Daoy (cell line): ENCODE measurements at places on chromosomes 11 and 22. TPM values are rescaled to one million over a fixed set of nuclear protein-coding genes. Genes with fewer than 3 reads are reported as not detected.

DNA sequence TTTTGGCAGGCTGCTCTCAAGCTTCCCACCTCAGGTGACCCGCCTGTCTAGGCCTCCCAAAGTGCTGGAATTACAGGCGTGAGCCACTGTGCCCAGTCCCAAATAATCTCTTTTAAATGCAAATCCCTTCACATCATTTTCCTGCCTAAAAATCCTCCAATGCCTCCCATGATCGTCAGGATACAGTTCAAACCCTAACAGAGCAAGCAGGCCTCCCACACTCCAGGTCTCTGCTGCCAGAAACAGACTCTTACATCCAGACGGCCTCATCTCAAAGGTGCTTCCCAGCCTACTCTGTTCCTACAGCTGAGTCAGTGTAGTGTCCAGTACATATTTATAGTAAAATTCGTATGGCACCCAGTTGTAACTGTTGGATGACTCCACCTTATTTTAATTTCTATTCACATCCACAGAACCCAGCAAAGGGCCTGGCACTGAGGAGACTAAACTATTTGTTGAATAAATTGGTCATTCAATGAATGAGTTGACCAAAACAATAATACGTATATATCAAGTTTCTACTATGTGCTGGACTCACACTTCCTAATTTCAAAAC is 8.2 kb downstream of the SIRT3 start:
- DNase-seq = no peak

- DNase-seq = no peak
Measured at GRCh38 chr11:698493-699115, 3.0 kb downstream of the TMEM80 start.

DNA sequence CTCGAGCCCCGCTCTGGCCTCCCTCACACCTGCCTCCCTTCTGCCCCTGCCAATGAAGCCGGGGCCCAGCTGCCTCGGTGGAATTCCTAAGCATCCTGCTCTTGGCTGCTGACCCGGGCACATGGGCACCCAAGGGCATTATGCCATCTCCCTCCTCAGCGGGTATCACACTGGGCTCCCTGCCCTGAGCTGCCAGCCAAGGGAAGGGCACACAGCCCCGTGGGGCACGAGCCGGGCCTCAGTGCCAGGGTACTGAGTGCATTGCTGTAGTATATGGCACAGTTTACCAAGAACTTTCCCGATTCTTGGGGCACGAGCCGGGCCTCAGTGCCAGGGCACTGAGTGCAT is 43.8 kb upstream of the JAM3 start:
- no peak for DNase-seq

DNA sequence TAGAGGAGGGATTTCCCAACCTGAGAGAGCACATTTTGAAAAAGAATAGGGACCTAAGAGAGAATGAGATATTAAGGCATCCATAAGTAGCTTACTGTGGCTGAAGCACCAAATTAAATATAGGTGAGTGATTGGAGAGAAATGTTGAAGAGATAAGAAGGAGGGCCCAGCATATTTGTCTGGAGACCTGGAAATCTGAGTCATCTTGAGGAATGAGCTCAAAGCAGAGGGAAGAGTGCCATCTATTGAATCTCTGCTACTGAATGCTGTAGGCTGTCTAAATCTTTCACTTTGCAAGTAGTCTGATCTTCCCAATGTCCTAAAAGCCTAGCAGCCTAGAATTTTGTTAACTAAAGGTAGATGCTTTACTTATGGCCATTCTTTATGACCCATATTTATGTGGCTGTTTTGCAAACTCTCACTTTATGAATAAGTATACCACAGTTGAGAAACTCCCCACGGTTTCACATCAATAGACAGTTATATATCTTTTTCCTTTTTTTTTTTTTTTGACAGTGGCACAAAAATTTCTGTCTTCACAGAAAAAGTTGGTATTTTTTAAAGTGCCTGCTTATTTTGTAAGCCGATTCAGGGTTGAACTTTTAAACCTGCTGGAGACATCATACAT is 2093.5 kb downstream of the LRRC4C start:
- DNase-seq = peak; percentile 48

DNA sequence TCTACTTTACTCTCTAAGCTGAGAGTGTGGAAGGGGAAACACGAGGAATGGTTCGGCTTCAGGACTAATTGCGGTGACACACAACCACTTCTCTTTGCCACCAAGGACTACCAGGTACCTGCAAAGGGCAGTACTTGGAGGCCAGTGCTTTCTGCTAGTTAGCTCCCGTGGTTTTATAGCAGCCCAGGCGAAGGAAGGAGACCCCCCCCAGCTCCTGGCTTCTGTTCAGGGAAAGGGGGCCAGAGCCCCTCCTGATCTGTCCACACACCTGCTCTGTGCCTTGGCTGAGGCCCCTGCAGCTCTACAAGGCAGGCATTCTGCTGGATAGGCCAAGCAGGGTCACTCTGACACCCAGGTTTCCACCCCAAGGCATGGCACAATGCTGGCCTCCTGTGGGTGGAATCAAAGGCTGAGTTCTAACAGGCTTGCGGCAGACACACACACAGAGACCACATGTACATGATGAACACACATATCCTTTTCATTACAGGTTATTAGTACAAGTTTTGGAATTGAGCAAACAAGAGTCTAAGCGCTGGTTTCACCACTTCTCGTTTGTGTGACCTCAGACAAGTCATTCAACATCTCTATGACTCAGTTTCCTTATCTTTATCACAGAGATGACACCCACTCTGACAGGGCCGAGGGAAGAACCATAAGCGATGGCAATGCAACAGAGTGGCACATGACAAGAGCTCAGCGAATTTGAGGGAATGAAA is 7.5 kb downstream of the SERPIND1 start:
- no peak for DNase-seq

- DNase-seq = no peak
Measured at GRCh38 chr22:49258107-49259010, 569.3 kb downstream of the BRD1 start.

GRCh38 chr22:28883657-28883916 is 215 bp downstream of the ZNRF3 start:
- DNase-seq = no peak

DNA sequence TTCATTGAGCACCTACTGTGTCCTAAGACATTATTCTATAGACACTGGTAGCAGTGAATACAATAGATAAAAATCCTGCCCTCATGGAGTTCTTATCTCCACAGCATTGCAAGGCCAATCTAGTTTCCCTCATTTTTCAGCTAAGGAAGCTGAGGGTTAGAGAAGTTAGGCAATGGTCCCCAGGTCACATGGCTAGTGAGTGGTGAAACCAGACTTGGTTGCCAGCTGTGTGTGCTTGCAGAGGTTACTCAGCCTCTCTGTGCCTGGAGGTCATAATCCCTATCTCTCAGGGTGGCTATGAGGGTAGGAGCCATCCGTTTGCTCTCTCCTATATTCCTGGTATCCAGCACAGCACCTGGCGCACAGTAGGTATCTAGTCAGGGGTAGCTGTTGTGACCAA is 147.7 kb upstream of the SEZ6L start:
- no peak for DNase-seq

GRCh38 chr11:66851239-66851596 is 5.6 kb upstream of the LRFN4 start:
- no peak for DNase-seq

DNA sequence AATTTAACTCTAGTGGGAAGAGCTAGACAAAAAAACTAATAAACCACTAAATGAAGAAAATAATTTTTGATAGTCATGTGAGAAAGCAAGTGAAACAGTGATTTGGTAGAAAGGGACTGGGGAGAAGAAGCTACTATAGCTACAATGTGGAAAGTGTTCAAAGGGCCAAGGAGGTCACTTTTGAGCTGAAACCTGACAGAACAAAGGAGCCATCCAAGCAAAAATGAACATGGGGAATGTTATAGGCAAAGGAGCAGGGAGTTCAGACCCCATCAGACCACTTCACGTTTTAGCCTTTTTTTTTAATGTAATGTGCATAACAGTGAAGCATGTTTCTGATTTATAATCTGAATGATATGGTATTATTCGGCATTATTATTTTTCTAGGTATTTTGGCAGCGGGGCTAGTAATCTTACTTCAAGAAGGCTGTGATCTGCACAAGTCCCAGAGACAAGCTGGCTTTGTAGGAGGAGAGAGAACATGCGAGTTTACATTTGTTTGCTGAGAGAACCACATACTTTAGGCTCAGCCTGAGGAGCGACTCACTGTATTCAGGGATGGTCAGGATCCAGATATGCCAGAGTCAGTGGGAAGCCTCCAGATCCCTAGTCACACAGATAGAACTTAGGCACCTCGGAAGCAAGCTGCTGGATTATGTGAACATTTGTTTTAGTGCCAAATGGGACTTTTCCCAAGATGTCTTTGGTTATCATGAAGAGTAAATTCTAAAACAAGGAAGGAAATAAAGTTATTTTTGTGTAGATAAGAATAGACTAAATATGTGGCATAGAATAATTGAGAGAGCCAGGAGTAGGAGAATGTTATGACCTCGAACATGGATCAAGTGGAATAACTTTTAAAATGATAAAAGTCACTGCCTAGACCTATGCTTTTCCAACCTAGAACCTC is 118.6 kb downstream of the TRIM44 start:
- peak; percentile 13 for DNase-seq

DNA sequence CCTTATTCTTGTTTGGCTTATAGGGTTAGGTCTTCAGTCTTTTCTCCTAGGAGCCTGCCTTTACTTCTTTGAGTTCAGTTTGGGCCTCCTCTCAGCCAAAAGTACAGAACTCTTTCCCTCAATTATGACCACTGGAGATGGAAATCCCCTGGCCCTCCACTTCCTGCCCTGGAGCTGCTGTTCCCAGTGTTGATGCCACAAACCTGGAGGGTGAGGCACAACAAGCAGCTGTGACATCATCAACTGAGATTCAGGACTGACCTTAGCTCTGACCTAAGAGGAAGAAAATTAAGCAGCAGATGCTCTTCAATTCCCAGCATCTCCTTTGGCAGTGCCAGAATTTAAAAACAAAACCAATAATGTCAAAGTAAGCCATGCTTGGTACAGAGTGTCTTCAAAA is 3.0 kb downstream of the ABTB2 start:
- peak; percentile 74 for DNase-seq

DNA sequence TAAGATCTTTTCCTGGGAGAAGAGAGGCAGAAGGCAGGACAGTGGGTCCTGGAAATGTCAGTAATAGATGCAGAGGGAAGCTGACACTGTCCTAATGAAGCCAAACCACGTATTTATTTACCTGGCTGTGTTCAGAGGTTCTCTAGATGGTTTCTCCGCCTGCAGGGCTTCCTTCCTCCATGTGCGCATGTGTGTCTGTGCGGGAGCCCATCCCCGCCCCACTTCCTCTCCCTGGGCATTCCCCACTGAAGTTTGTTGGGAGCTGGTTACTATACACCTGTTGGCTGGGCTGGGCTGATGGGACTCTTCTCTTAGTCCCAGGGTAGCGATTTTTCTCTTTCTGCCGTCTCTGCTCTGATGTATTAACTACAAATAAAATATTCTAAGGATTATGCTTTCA is 204.9 kb upstream of the TBCEL start:
- peak; percentile 24 for DNase-seq

DNA sequence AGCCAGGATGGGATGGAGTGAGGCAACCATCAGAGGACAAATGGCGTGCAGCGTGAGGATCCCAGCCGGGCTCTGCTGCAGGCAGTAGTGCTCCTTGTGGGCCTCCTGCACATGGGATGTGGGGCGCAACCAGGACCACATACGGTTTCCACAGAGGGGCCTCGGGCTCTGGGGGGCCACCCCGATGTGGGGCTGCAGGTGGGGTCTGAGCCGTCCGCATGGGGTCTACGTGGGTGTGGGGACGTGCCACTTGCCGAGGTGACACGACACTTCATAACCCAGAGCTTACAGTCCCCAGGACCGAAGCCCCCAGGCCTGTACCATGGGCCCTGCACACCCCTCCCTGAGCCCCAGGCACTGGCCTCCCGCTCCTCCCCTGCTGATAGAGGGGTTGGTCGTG is 10.8 kb downstream of the TTLL8 start:
- DNase-seq = no peak

DNA sequence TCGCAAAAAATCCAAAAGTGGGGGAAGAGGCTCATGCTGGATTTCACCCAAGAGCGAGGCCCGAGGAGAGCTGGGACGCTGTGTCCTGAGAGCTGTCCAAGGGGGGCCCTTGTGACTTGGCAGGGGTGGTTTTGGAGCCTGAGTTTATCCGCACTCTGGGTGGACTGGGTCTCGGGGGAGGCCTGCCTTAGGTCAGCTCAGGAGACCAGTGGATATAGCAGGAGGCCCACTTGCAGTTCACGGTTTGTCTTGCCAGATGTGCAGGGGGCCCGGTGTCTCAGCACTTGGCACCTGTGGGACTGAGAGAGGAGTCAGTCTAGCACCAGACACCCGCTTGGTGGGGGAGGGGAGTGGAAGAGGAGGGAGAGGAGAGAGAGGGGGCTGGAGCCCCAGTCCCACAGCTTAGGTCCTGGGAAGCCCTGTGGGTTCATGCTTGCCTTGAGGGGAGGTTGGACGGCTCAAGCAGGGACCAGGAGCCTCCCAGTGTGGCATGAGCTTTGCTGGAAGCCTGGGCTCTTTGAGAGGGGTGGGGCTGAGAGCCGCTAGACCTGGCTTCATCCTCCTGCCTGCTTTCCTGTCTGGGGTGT is 33.4 kb downstream of the PARVB start:
- DNase-seq = no peak

DNA sequence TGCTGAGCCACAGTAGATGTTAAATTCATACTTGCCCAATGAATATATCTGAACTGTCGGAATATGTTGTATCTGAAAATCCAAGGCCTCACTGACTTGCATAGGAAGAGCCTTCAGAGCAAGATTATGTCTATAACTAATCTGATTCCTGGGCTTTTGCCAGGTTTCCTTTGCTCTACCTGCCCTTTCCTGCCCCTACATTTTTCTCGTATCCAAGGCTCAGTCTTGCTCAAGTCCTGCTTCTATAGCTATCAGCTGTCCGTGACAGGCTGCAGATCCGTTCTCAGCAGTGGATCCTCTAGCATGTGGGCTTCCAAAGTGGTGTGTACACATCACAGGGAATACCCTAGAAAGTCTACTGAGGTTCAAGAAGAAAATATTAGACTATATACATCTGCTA is 18.8 kb upstream of the USP47 start:
- DNase-seq = no peak

DNA sequence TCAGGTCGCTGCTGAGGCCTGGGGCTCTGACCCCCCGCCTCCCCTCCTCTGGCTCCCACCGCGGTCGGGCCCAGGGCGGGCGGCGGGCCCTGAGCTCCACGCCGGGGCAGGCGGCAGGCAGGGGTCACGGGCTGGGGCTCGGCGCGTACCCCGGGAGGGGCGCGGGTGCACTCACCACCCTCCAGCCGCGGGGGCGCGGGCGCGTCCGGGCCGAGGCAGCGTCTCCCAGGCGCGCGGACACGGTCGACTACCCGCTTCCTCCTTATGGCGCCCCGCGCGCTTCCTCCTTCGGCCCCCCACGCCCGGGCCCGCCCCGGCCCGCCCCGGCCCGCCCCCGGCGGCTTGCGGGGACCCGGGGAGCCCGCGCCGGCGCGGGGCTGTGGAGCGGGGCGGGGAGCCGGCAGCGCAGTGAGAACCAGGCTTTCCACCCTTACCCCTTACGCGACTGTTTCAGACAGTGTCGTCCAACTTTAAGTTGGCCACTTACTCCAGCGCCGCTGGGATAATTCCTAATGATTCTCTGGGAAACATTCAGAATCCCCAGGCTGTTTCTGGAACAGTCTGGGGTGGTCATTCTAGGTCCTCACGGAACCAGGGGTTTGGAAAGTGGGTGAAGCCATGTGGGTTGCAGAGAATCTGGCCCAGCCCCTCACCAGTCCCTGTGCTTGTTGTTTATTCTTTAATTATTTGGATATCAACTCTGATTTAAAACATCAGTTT is at the start of gene BID:
BID (minus strand) TSS at position 264 of the 720 bp plus-strand sequence. CDS start 24,353 bp downstream, outside the sequence.
- peak; percentile 64 for DNase-seq

CELSR1 gene
- 2.9 and 4.3 TPM in 2 replicates for total RNA-seq

FGF19 gene
- total RNA-seq = not detected in 2 replicates

GVQW3 gene
- total RNA-seq = 0.34 and 0.57 TPM in 2 replicates

IGLL5 gene
- total RNA-seq = not detected in 2 replicates

OR51S1 gene
- total RNA-seq = not detected in 2 replicates

CFAP300 gene
- 1.9 and 4.1 TPM in 2 replicates for total RNA-seq

WT1 gene
- total RNA-seq = 8.0 and 10.7 TPM in 2 replicates
